Fibroblast of lung (primary cell): ENCODE measurements at places on chromosomes 5 and 9. TPM values are rescaled to one million over a fixed set of nuclear protein-coding genes. Genes with fewer than 3 reads are reported as not detected.
A peak's percentile ranks its signal among the peaks of the same experiment; 100 is the strongest.

PCDHGB4 gene
- 10.0 and 18.3 TPM in 2 replicates for total RNA-seq

DNA sequence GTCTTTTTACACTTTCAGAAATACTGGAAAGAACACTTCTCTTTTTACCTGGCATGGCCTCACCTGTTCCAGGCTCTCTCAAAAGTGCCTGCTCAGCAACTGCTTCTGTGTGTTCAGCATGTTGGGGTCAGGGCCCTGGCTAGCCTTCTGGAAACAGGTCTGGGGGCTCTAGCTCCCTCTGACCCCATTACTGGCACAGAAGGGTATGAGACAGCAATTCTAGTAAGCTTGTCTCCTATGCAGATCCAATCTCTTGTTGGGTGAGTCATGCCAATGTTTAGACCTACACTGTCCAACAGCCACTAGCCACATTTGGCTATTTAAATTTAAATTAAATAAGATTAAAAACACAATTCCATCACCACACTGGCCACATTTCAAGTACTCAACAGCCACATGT is 80.8 kb downstream of the MAPKAP1 start:
- peak; percentile 79 for DNase-seq

DNA sequence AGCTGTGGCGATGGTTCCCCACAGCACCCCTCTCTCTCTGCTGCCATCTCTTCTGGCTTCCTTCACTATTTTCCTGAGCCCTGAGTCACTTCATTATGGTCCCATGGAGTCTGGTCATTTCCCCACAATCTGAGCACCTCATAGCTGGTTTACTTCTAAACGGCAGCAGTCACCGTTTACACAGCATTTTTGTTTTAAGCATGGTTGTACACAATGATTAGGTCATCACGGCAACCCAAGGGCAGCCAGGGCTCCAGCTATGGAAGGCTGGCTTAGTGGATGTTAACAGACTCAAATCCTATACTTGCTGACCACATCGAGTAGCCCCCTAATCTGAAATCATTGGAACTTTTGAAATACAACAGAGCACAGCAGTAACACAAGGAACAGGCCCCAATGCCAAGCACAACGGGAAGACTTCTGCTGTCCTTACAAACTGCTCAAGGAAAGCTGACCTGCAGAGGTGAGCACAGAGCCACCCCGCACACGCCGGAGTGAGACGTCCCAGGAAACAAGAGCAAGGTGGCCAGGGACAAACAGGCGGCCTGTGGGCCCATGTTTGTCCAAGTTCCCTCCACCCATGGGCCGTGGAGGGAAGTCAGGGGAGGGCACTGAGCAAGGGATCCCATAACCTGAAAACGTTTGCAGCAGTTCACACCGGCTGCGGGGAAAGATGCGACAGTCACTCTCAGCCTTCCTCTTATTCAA is 22.9 kb downstream of the CAMSAP1 start:
- peak; percentile 50 for DNase-seq

DNA sequence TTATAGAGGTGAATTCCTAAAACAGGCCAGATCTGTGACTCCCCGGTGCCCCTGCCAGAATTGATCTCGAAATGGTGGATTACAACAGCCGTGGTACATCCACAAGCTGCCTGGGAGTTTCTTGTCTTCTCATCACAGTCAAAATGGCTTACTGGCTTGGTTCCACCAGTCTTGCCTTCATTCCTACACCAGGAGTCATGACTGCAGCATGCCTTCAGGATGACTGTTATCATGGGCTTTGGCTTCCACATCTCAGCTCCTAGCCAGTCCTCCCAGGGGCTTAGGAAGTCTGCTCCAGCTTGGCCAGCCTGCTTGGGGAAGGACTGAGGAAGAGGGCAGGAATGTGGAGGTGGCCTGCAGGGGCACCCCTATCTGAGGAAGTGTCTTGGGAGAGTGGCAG is 132.9 kb upstream of the NR3C1 start:
- DNase-seq: peak; percentile 99
